ENCODE measurements at places on chromosomes 13 and 19. TPM values are rescaled to one million over a fixed set of nuclear protein-coding genes. Genes with fewer than 3 reads are reported as not detected.

The THSD8 gene
- not detected for total RNA-seq

The LGI4 gene
- total RNA-seq: not detected

The PCDH20 gene
- total RNA-seq: not detected

The IGFL1 gene
- total RNA-seq: not detected

The SLITRK5 gene
- total RNA-seq: not detected

The ZNF320 gene
- 8.7 TPM for total RNA-seq

The CDC37 gene
- total RNA-seq: 250 TPM

The F2RL3 gene
- 2.6 TPM for total RNA-seq

The KLK3 gene
- not detected for total RNA-seq

The RFPL4A gene
- total RNA-seq: 3.4 TPM

The URAD gene
- not detected for total RNA-seq

The PRR20A gene
- not detected for total RNA-seq

The LIPE gene
- total RNA-seq: 6.3 TPM

The SLC39A3 gene
- 21.7 TPM for total RNA-seq

The ZNF625 gene
- total RNA-seq: 8.3 TPM

The PLIN5 gene
- total RNA-seq: 3.5 TPM

The CEACAM20 gene
- total RNA-seq: not detected

The REXO1 gene
- total RNA-seq: 3.7 TPM

The RASAL3 gene
- 14.4 TPM for total RNA-seq

The ZNF829 gene
- 1.6 TPM for total RNA-seq

The NXNL1 gene
- total RNA-seq: not detected

The CILP2 gene
- under 0.01 TPM for total RNA-seq

The WDR87 gene
- total RNA-seq: not detected

The KLK1 gene
- not detected for total RNA-seq

The CKM gene
- not detected for total RNA-seq

The SLC7A9 gene
- under 0.01 TPM for total RNA-seq

The LYL1 gene
- total RNA-seq: 43.5 TPM

The LILRB2 gene
- not detected for total RNA-seq

The HIPK4 gene
- total RNA-seq: under 0.01 TPM

The CLEC4M gene
- total RNA-seq: 143 TPM

The DCLK1 gene
- total RNA-seq: 10.5 TPM

The ARHGEF1 gene
- total RNA-seq: 35.0 TPM

The CCDC70 gene
- total RNA-seq: not detected

The SIGLEC12 gene
- not detected for total RNA-seq

The CEACAM16 gene
- total RNA-seq: not detected

The RNASEH2B gene
- total RNA-seq: 14.5 TPM

The AMER2 gene
- total RNA-seq: not detected

The KCNRG gene
- total RNA-seq: 6.7 TPM

The RRAS gene
- total RNA-seq: 31.6 TPM

The GJA3 gene
- total RNA-seq: under 0.01 TPM

The ZC3H4 gene
- total RNA-seq: 8.6 TPM

The KPNA3 gene
- total RNA-seq: 33.8 TPM

The TMEM221 gene
- total RNA-seq: not detected

The SIGLEC11 gene
- not detected for total RNA-seq

The HPN gene
- total RNA-seq: not detected

The RAD23A gene
- total RNA-seq: 59.2 TPM

The ZNF442 gene
- total RNA-seq: 1.4 TPM

The ZNF610 gene
- total RNA-seq: 1.7 TPM

The C19orf81 gene
- total RNA-seq: 0.89 TPM

The ZNF221 gene
- 4.4 TPM for total RNA-seq

The WASF3 gene
- total RNA-seq: 15.8 TPM

The VWA8 gene
- total RNA-seq: 6.8 TPM

The CSNK1A1L gene
- not detected for total RNA-seq

The FSD1 gene
- 6.3 TPM for total RNA-seq

The GRIK5 gene
- not detected for total RNA-seq

The KPTN gene
- 4.0 TPM for total RNA-seq

The ACP5 gene
- 0.26 TPM for total RNA-seq

All from dermis microvascular lymphatic vessel endothelial cell (primary cell).